CD4-positive, CD25-positive, alpha-beta regulatory T cell (primary cell): ENCODE measurements at places on chromosomes 1 and 21.

DNA sequence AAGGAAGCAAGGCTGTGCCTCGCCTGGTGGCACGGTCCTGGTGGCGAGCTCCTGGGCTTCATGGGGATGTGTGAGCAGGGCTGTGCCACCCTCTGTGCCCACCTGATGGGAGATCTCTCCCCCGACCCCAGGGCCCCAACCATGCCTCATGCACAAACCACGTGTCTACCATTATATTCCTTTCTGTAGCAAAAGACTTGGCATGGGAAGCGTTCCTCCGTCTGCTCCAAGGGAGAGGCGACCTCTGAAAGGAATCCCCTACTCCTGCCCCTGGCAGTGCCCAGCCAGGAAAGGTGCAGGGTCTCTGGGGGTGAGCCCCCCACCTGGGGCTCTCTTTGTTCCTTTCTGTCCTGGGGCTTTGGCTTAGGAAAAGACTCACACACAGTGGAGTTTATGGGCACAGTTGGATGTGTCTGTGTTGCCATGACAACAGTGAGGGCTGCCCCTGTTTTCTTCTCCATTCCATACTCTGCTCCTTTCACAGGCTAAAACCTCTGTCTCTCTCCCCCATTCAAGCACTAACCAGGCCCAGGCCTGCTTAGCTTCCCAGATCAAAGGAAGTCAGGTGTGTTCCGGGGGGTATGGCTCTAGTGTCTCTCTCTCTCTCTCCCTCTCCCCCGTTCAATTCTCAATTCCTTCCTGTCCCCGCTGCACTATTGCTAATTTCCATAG, 21.4 kb upstream of the LRRN2 start:
- peaks cover 7% of the 10 kb centered on the region for H3K27me3 ChIP-seq
- no peaks in the 10 kb centered on the region for H3K4me1 ChIP-seq
- H3K4me3 ChIP-seq, result no peak overlapping the region
- no peak overlapping the region for H3K27ac ChIP-seq

DNA sequence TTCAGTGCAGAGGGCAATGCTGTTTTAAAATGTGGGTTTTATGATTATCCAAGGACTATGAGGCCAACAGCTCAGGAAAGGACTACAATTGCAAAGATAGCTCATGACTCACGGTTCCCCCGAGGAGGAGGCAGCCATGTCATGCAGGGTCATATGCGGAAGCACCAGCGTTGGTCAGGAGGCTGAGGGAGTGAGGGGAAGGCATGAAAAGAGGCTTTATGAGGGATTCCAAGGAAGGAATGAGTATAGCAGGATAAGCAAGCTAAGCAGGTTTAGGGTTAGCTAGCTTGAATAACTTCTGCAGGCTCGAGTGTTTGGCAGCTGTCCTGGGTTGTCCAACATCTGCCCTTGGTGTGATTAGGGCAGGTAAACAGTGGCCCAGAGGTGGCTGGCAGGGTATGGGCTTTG, 495.1 kb downstream of the SETD4 start:
- no peak overlapping the region for H3K4me3 ChIP-seq
- H3K36me3 ChIP-seq, result no peaks in the 10 kb centered on the region
- peaks cover 10% of the 10 kb centered on the region for H3K27me3 ChIP-seq
- DNase-seq, result no peak

GRCh38 chr1:212513586-212513985, 80.9 kb downstream of the NENF start:
- H3K27me3 ChIP-seq, result peaks cover 18% of the 10 kb centered on the region
- no peak overlapping the region for H3K27ac ChIP-seq
- DNase-seq, result no peak
- no peaks in the 10 kb centered on the region for H3K36me3 ChIP-seq

- H3K4me3 ChIP-seq, result no peak overlapping the region
- H3K27ac ChIP-seq, result no peak overlapping the region
- H3K36me3 ChIP-seq, result no peaks in the 10 kb centered on the region
- no peaks in the 10 kb centered on the region for H3K27me3 ChIP-seq
- H3K4me1 ChIP-seq, result no peaks in the 10 kb centered on the region
These were observed 10.7 kb downstream of the ATP1A4 start for GRCh38 chr1:160161965-160162705.
